Activated CD4-positive, alpha-beta T cell treated with anti-CD3 and anti-CD28 coated beads, Interleukin-2, amount 10 ng/mL, durations not matched to agents 24 days and 14 days (primary cell): ENCODE measurements at places on chromosomes 13 and 19. TPM values are rescaled to one million over a fixed set of nuclear protein-coding genes. Genes with fewer than 3 reads are reported as not detected.

DNA sequence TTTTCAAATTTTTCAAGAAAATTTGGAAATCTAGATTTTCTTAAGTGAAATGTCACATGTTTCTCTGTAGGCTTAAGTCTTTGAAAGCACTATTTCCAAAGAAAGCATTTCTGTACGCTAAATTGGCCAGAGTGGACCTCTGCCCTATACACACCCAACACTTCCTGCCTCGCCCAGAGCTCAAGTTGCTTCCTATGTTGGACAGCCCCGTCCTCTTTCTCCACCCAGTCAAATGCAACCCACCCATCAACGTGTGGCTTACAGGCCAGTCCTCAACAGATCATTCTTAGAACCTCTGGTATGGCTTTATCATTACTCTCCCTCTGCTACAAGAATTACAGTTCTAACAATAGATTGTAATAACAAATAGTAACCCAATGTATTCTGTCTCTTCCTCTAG is 24.2 kb downstream of the KLF12 start:
- no peak overlapping the region for H3K27ac ChIP-seq
- peaks cover 27% of the 10 kb centered on the region for H3K4me1 ChIP-seq
- DNase-seq, result no peak

CYP4F12 gene
- not detected in 2 replicates for total RNA-seq

DMRTC2 gene
- not detected in 2 replicates for total RNA-seq

FKBP8 gene
- 170 and 173 TPM in 2 replicates for total RNA-seq

ATXN8OS gene
- total RNA-seq, result not detected in 2 replicates

GRCh38 chr13:53642306-53642705 is 613.7 kb downstream of the OLFM4 start:
- H3K36me3 ChIP-seq, result no peaks in the 10 kb centered on the region
- H3K4me1 ChIP-seq, result no peaks in the 10 kb centered on the region
- no peak overlapping the region for H3K27ac ChIP-seq
- no peak for DNase-seq
- H3K27me3 ChIP-seq, result no peaks in the 10 kb centered on the region

DNA sequence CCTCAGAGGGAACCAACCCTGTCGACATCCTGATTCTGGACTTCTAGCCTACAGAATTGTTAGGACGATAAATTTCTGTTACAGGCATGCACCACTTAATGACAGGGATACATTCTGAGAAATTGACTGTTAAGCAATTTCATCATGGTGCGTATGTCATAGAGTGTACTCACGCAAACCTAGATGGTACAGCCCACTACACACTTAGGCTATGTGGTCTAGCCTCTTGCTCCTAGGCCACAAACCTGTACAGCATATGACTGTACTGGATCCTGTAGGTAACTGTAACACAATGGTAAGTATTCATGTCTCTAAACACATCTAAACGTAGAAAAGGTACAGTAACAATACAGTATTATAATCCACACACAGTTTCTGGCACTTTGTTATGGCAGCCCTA is 13.3 kb downstream of the USP12 start:
- H3K27ac ChIP-seq, result no peak overlapping the region
- peaks cover 31% of the 10 kb centered on the region for H3K36me3 ChIP-seq
- no peak for DNase-seq
- no peak overlapping the region for H3K4me3 ChIP-seq

DNA sequence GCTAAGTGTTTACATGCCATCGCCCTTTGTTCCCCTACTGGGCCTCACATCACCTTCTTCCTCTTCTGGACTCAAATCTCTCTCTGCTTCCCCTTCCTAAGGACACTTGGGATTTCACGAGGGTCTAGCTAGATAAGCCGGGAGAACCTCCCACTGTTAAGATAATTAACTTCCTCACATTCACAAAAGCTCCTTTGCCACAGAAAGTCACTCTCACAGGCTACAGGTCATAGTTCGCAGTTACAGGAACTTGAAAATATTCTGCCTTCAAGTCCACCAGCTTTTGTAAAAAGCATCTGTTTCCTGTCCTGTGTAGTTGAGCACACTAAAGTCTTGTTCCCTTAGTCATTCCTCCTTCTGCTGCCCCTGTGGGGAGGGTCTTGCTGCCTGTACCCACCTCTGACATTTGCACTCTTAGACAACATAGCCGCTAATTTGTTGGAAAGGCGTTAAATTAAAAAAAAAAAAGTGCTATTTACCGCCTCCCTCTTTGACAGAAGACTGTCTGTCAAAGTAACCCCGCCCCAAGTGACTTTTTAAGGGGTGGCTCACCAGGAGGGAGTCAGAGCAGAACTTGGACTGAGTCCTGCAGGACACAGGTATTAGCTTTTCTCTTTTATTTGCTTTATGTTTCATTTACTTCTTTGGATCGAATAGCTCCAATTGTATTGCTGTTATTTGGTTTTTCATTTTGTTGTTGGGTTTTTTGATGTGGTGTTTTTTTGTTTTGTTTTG is 26.8 kb upstream of the CEACAM21 start:
- H3K27me3 ChIP-seq, result no peaks in the 10 kb centered on the region
- H3K4me1 ChIP-seq, result peaks cover 67% of the 10 kb centered on the region
- H3K36me3 ChIP-seq, result peaks cover 42% of the 10 kb centered on the region

ZNF296 gene
- total RNA-seq, result 4.7 and 5.3 TPM in 2 replicates

DNA sequence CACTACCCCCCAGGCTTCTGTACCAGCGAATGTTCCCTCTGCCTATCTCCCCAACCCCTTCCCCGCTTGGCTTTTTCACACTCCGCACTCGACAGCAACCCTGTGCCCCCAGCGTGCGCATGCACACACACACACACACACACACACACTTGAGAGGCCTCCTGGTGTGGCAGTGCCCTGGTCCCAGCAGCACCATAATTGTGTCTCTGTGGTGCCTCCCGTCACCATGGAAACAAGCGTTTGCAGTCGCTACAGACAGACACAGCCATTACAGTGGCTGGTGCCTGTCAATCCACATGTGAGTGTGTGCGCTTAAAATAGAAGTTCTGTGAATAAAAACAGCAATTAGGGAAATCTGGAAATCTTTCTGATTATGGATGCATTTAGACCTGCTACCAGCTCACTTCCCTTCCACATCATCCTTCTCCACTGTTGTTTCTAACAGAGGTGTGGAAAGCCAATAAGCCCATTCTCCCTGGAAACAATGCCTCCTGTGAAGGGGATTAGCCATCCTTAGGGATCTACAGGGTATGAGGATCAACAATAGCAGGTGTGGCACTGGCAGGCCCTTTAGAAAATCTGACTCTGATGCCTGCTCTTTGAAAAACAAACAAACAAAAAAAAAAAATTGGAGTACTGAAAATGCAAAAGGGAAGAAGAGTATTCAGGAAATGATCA is 146.3 kb downstream of the DCLK1 start:
- no peak overlapping the region for H3K4me3 ChIP-seq
- no peak for DNase-seq
- H3K4me1 ChIP-seq, result no peaks in the 10 kb centered on the region
- no peak overlapping the region for H3K27ac ChIP-seq
- H3K36me3 ChIP-seq, result no peaks in the 10 kb centered on the region
- no peaks in the 10 kb centered on the region for H3K27me3 ChIP-seq

GRCh38 chr13:52925775-52926285 is 77.4 kb upstream of the PCDH8 start:
- no peak overlapping the region for H3K4me3 ChIP-seq
- H3K4me1 ChIP-seq, result no peaks in the 10 kb centered on the region
- no peaks in the 10 kb centered on the region for H3K27me3 ChIP-seq

- DNase-seq, result no peak
- no peak overlapping the region for H3K4me3 ChIP-seq
- H3K27ac ChIP-seq, result no peak overlapping the region
- no peaks in the 10 kb centered on the region for H3K36me3 ChIP-seq
- H3K4me1 ChIP-seq, result no peaks in the 10 kb centered on the region
- H3K27me3 ChIP-seq, result no peaks in the 10 kb centered on the region
These were observed 285.5 kb downstream of the UQCRFS1 start for GRCh38 chr19:28927456-28927855.

GRCh38 chr13:21738630-21739029 is 67.8 kb downstream of the FGF9 start:
- H3K27ac ChIP-seq, result no peak overlapping the region
- no peaks in the 10 kb centered on the region for H3K4me1 ChIP-seq
- no peaks in the 10 kb centered on the region for H3K36me3 ChIP-seq
- no peak for DNase-seq

IZUMO2 gene
- not detected in 2 replicates for total RNA-seq

C13orf46 gene
- 0.57 and 0.61 TPM in 2 replicates for total RNA-seq

CEACAM21 gene
- 31.1 and 32.8 TPM in 2 replicates for total RNA-seq

GRCh38 chr19:9308091-9308770 is 1.4 kb downstream of the ZNF699 start:
- no peak for DNase-seq
- peak overlapping the region; percentile 94 for H3K27ac ChIP-seq
- peak overlapping the region; percentile 96 for H3K4me3 ChIP-seq
- peaks cover 14% of the 10 kb centered on the region for H3K4me1 ChIP-seq
- no peaks in the 10 kb centered on the region for H3K27me3 ChIP-seq

- no peak overlapping the region for H3K27ac ChIP-seq
- DNase-seq, result no peak
- peaks cover 68% of the 10 kb centered on the region for H3K36me3 ChIP-seq
These were observed 53.5 kb downstream of the IPO5 start for GRCh38 chr13:98007001-98007400.

ZNF260 gene
- total RNA-seq, result 6.7 and 8.0 TPM in 2 replicates

DNA sequence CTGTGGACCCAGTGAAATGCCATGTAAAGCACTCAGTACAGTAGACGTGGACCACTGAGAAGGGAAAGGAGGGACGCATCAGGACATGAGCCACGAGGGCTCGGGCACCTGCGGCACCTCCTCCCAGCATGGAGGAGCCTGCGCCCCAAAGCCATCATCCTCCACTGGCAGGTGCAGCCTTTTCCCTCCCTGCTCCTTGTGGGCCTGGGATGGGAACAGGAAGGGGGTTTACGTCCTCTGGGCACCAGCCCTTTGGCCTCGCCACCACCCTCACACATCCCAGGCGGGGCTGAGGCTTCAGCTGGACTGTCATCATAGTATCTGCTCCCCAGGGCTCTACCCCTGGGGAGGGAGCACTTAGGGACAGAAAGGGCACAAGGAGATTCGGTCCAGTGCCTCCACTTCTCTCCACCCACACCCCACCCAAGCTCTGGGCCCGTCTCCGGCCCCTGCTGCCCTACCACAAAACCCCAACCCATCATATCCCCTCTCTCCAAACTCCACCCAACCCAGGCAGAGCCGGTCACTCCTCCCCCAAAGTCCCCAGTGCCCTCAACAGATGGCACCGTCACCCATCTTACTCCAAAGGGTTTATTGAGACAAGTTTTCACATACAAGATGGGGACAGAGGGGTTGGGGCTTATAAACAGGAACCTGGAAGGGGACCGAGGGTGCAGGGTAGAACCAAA is 2.2 kb upstream of the PRKD2 start:
- H3K27me3 ChIP-seq, result no peaks in the 10 kb centered on the region
- DNase-seq, result no peak
- peak overlapping the region; percentile 97 for H3K4me3 ChIP-seq
- H3K4me1 ChIP-seq, result peaks cover 40% of the 10 kb centered on the region

RLN3 gene
- not detected in 2 replicates for total RNA-seq

- peaks cover 8% of the 10 kb centered on the region for H3K4me1 ChIP-seq
- H3K4me3 ChIP-seq, result peak overlapping the region; percentile 74
These were observed 641 bp upstream of the SOX21 start for GRCh38 chr13:94712812-94713560.

DNA sequence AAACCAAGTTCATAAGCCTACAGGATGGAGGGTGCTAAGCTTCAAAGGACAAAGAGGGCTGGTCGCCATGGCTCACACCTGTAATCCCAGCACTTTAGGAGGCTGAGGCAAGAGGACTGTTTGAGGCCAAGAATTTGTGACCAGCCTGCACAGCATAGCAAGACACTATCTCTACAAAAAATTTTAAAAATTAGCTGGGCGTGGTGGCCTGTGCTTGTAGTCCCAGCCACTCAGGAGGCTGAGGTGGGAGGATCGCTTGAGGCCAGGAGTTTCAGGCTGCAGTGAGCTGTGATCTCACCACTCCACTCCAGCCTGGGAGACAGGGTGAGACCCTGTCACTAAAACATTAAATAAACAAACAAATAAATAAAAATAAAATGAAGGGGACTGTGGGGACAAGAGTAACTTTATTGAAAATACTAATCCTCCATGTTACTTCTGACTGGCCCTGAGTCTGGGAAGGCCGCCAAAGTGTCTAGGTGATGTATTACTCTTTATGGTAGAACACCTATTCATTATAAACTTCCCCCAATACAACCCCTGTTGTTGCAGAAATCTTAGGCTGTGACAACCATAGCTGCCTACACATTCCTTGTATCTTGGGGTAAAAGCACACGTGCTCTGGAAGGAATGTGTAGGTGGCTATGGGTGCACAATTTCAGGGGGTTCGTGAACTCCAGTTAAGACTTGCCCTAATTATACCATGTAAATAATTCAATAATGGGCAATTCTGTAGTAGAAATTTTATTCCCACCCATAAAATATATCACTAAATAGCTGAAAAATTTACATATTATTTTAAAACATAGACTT is 14.6 kb upstream of the URAD start:
- H3K4me3 ChIP-seq, result no peak overlapping the region
- H3K4me1 ChIP-seq, result no peaks in the 10 kb centered on the region
- no peak for DNase-seq
- no peaks in the 10 kb centered on the region for H3K36me3 ChIP-seq

ZNF836 gene
- total RNA-seq, result 6.3 and 6.7 TPM in 2 replicates

DNA sequence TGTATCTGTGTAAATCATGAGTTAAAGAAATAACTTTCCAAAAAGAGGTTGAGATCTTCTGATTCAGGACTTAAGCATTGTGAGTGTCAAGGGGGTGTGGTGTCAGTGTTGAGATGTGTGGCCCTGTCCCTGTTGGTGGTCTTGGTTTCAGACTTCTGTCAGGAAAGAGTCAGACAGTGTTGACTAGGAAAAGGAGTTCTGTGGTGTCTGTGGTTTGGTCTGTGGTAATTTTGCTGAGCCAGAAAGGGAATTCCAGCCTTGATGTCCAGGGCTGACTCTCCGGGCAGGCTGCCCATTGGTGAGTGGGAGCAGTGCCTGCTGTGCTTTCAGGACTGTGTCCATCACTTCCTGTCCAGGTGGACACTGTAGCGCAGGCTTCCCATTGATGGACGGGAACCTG is 39.8 kb upstream of the IGFL4 start:
- no peak for DNase-seq
- no peak overlapping the region for H3K4me3 ChIP-seq
- H3K36me3 ChIP-seq, result peaks cover 2% of the 10 kb centered on the region
- H3K4me1 ChIP-seq, result peaks cover 2% of the 10 kb centered on the region
- H3K27ac ChIP-seq, result no peak overlapping the region

GRCh38 chr13:93104270-93104669 is 122.3 kb upstream of the GPC6 start:
- H3K27me3 ChIP-seq, result no peaks in the 10 kb centered on the region
- DNase-seq, result no peak
- H3K36me3 ChIP-seq, result no peaks in the 10 kb centered on the region
- no peaks in the 10 kb centered on the region for H3K4me1 ChIP-seq
- H3K4me3 ChIP-seq, result no peak overlapping the region

GRCh38 chr13:33490461-33491327 is 205.1 kb upstream of the STARD13 start:
- peaks cover 4% of the 10 kb centered on the region for H3K27me3 ChIP-seq
- no peak overlapping the region for H3K27ac ChIP-seq
- no peaks in the 10 kb centered on the region for H3K36me3 ChIP-seq

MAN2B1 gene
- total RNA-seq, result 118 and 136 TPM in 2 replicates
